ENCODE measurements at places on chromosomes 5 and 9.

DNA sequence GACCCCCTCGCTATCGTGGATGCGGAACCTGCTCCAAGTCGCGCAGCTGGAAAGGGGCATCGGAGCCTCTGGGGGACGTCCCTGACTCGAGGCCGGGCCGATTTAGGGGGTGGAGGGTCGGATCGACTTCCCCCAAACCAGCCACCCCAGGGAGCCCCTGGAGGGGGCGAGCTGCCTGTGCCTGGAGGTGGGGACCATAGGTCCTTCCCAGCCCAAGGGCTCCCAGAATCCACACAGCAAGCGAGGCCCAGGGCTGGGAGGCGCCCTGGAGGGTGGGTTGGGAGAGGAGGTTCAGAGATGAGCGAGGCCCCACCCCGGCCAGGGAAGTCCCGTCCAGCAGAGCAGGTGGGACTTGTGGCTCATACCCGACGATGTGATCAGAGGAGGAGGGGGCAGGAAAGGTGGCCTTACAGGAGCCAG, 147.6 kb downstream of the GAPVD1 start:
- DNase-seq: no peak

DNA sequence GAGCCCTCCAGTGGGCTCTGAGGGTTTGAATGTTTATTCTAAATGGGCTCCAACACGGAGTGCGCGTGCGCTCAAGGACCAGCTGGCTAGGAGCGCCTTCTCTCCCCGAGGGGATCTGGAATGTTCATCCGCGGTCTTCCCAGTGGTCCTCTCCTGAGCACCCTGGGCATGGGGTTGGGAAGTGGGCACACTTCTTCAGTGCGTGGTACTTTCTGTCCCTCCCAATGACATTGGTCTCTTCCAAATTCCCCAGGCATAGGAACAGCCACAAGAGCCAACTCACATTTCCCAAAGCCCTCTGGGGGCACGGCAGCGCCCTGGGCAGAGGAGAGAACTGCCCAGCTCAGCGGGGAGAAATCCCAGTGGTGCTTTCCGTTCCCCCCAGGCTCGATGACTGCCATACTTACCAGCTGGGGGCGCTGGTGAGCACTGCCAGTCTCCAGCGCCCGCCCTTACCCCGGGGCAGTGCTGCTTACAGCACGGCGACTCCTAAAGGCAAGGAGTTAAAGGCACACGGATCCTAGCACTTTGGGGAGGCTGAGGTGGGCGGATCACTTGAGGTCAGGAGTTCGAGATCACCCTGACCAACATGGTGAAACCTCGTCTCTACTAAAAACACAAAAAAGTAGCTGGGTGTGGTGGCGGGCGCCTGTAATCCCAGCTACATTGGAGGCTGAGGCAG, 29.9 kb upstream of the OBP2B start:
- DNase-seq: no peak

DNA sequence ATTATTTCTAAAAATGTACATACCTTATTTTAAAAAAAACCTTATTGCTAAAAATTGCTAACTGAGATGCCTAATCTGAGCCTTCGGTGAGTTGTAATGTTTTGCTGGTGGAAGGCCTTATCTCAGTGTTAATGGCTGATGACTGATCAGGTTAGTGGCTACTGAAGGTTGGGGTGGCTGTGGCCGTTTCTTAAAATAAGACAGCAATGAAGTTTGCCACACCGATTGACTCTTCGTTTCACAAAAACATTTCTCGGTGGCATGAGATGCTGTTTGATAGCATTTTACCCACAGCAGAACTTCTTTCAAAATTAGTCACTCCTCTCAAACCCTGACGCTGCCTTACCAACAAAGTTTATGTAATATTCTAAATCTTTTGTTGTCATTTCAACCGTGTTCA, 14.7 kb downstream of the CENPK start:
- no peak for DNase-seq

GRCh38 chr9:102569436-102569835, 425.7 kb upstream of the CYLC2 start:
- DNase-seq: no peak

GRCh38 chr5:169798438-169798837, 161.4 kb downstream of the DOCK2 start:
- no peak for DNase-seq

GRCh38 chr5:81756016-81756415, 5.1 kb upstream of the SSBP2 start:
- no peak for DNase-seq

DNA sequence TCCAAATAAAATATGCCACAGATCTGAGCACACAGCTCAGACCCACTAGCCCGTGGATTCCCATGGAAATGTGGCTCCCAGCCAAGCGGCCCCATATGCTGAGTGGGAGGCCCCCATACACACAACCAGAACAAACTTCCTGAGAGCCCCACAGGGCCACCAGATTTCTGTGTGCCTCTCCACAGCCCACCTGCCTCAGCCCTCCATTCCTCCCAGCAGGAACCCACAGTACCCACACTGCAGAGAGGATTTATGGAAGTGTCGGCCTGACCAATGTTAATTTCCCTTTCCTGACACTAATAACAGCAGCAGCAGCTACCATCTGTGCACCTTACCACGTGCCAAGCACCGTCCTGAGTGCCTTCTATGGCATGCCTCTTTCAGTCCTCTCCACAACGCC, 99.3 kb upstream of the SPOCK1 start:
- DNase-seq: no peak

DNA sequence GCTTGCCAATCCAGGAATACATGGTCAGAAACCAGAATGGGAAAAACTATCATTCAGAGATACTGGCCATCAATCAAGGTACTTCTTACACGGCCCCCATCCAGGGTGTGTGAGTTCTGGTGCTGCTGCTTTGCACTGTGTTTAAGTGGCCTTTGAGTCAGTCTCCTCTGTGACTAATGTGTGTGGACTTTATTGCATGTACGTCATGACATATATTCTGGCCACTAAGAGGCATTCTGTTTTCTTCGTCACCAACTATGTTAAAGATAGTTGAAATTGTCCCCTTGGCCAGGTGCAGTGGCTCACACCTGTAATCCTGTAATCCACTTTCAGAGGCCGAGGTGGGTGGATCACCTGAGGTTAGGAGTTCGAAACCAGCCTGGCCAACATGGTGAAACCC, 8.5 kb downstream of the EXOSC3 start:
- no peak for DNase-seq

GRCh38 chr5:173338380-173339015, 10.3 kb upstream of the STC2 start:
- DNase-seq: no peak

GRCh38 chr5:9692576-9692975, 62.4 kb upstream of the TAS2R1 start:
- no peak for DNase-seq

DNA sequence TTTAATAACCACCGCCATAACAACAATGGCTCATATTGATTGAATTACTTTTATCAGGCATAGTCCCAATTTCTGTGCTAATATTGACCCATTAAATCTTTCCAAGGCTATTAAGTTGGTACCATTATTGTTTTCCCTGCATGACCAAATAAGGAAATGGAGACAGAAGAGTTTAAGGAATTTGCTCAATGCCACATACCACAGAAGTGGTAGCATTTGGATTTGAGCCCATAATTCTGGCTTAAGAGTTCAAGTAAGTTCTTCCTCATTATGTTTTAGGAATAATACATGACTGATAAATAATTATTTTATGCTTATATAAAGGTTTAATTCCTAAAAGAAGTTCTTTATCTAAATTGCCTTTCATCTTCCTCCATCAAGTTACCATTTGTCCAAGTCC, 43.4 kb upstream of the HAPLN1 start:
- no peak for DNase-seq

DNA sequence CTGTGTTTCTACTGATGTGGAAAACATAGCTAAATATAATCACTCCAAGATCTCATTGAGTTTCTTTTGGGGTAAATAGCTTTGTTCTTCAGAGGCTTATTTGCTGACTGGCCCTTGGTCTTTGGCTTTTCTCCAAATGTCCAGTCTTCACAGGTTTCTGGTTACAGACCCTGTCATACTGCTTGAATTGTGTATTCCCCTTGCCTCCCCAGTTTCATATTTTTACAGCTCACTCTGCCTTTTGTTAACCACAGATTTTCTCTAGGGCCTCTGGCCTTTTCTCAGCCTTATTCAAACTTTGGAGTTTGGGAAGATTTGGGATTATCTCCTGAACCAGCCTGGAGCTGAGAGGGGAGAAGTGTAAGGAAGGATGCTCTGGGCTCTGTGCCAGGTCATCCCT, 23.9 kb downstream of the ISOC1 start:
- DNase-seq: no peak

DNA sequence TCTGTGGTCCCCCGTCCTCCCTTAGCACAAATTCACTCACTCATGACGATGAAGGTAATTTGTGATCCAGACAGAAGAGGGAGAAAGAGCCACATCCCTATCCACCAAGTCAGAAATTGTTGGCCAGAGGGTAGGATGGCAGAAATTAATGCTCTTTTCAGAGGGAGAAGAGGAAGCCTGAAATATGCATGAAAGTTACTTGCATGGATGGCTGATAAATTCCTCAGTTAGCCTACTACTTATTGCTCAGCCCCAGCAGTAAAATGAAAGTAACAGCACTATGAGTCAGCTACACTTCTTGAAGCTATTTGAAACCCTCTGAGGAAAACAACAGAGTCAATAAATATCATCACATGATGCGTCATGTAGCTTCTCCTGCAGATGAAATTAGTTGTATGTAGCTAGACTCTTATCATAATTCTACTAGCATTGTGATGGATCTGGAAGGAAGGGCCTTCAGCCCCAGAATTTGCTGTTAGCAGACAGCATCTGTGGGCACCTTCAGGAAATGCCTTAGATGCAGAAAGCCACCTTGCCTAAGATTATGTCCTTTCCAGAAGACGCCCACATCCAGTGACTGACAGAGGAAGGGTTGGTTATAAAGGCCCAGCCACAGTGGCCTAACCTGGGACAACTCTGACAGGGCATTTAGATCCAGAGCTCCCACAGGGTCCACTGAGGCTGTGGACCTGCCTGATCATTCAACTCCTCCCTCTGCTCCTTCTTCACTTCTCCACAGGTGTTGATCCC, 81.2 kb upstream of the CCDC112 start:
- no peak for DNase-seq

- DNase-seq: no peak
Observed at GRCh38 chr5:169390265-169390664, 89.3 kb upstream of the SLIT3 start.

DNA sequence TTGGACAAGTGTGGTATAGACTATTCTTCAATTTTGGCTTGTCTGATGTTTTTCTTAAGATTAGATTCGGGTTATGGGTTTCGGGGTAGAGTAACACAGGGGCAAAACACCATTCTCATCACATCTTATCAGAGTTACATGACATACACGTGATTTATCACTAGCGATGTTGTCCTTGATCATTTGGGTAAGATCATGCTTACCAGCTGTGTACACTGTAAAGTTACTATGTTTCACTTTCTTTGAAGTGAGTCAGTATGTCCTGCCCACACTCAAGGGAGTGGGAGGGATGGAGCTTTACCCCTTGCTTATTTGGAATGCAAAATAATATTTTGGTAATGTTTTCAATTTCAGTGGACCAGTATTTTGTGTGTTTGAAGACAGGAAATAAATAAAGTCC, 101.8 kb upstream of the TAF11L2 start:
- no peak for DNase-seq

GRCh38 chr5:72451741-72452505, 55.3 kb downstream of the ZNF366 start:
- no peak for DNase-seq

- no peak for DNase-seq
Observed at GRCh38 chr9:28720746-28721145, 1147.5 kb upstream of the C9orf72 start.

GRCh38 chr9:29999645-30000044, 2384.8 kb upstream of the ACO1 start:
- no peak for DNase-seq

DNA sequence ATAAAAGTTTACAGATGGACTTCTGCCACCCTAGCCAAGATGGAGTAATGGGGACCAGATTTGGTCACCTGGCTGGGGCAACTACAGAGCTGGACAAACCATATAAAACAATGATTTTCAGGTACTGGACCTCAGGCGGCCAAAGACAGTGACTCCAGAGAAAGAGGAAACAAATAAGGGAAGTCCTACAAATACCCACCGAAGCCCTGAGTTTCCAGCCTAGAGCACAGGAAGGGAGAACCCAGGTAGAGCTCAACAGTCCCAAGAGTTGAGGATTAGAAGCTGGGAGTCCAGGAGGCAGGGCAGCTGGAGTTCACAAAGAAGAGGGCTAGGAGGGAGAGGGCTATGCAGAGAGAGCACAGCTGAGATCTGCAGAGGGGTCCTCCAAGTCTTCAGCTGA, 106.7 kb upstream of the NR5A1 start:
- no peak for DNase-seq

GRCh38 chr9:1222511-1222910, 172.4 kb downstream of the DMRT2 start:
- DNase-seq: no peak

DNA sequence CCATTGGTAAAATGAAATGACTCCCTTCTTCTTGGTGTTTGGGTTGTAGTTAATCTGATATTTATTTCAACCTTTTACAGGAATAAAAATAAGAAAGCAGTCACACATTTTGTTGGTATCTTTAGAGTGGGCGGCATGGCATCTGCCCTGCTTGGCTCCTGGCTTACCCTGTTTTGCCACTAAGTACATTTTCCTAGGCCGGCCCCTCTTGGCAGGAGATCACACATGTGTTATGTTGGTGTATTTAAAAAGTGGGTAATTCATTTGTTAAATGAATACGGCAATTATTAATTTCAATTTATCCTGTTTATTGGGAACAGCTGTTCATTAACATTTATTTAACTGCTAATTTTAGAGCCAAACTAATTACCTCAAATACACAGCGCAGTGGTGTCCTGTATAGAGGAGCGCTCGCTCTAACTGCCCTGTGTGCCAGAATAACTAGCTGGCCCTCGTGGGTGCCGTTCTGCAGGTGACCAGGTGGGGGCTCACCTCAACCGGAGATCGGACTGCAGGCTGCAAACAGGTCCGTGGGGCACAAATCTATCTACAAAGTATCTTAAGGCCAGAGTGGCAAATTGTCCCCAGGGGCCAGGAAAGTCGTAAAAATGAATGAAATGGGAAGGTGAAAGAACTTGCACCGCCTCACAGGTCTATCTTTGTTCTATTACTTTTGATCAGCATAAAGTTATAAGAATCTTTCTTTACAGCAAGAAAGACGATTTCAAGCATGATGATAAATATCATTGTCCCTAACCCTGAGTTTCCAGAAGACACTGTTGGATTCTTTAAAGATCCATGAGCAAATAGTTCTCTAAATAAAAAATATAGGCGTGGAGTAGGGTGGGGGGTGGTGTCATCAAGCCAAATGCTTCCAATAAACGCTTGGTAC, 26.2 kb upstream of the GPR151 start:
- no peak for DNase-seq

- DNase-seq: no peak
Observed at GRCh38 chr5:40813698-40814281, 15.6 kb upstream of the PRKAA1 start.
